ENCODE measurements at places on chromosomes 12 and 14.

- DNase-seq: no peak
Measured at GRCh38 chr12:79776111-79776510, 85.3 kb upstream of the PAWR start.

DNA sequence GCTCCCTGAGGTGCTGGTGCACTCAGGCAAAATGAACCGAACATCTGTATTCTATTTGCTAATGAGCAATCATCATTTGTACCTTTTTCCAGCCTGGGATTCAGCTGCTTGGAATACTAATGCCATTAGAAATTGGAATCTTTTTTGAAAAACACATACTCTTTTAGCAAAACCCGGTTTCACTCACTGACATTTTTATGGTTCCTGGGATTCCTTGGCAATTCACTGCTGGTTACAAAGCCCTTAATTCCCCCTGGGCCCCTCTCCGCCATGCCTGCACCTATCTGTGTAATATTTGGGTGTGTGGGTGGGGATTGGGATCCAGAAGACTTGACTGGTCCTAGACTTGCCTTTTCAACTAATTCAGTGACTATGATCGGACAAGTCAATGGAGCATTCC is 199.1 kb downstream of the FOXN3 start:
- DNase-seq: no peak

DNA sequence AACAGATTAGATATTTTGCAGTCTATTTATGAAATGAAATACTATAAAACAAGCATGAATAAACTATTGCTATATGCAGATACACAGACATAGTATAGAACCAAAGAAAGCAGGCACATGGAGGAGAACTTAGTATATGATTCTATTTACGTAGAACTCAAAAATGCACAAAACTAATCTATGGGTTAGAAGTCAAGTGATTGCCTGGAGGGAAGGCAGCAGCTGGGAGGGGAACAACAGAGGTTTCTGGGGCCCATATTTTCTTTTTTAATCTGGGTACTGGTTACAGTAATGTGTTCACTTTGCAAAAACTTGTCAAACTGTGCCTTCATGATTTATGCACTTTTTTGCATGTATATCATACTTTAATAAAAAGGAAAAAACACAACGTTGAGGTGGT is 202.0 kb downstream of the BCAT1 start:
- DNase-seq: no peak

GRCh38 chr14:50272498-50272897 is 39.5 kb downstream of the L2HGDH start:
- no peak for DNase-seq

DNA sequence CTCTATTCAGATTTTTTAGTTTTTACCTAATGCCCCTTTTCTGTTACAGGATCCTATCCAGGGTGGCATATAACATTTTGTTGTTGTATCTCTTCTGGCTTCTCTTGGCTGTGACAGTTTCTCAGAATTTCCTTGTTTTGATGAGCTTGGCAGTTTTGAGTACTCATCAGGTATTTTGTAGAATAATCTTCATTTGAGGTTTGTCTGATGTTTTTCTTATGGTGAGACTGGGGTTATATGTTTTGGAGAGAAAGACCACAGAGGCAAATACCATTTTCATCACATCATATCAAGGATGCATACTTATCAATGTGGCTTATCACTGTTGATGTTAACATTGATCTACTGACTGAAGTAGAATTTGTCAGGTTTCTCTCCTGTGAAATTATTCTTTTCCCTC is 14.0 kb upstream of the LYZ start:
- DNase-seq: no peak

GRCh38 chr14:101844219-101844618 is 82.7 kb downstream of the PPP2R5C start:
- DNase-seq: no peak

DNA sequence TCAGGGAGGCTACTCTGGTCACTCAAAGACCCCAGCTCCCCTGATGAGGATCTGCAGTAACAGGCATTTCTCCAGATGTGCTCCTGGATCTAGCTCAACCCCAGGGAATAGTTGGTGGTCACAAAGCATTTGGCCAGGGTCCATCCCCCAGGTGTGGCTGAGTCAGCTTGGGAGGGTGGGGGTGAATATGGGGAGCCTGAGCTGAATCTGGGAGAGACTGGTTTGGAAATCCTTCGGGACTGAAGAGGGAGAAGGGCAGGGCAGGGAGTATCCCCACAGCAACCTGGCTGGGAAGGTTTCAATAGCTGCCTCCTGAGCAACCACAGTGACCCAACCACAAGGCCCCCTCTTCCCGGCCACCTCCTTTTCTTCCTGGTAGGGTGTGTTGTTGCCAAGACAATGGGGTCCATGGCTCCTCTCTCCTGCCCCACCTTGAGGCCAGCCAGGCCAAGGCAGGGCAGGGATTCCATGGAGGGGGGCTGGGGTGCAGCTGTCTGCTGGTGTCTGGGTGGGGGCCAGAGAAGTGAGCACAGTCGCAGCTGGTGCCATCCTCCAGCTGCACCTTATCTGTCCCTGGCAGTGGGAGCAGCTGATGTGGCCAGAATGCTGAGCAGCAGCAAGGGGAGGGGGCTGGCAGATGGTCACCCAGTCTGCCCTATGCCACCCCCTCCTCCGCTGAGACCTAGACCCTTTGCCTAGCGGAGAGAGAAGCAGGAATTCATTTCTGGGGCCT is 5.5 kb downstream of the ASIC1 start:
- DNase-seq: peak; percentile 25

- no peak for DNase-seq
Measured at GRCh38 chr12:19198272-19198671, 68.7 kb downstream of the PLEKHA5 start.

- no peak for DNase-seq
Measured at GRCh38 chr14:103298620-103299019, 35.4 kb upstream of the EIF5 start.

DNA sequence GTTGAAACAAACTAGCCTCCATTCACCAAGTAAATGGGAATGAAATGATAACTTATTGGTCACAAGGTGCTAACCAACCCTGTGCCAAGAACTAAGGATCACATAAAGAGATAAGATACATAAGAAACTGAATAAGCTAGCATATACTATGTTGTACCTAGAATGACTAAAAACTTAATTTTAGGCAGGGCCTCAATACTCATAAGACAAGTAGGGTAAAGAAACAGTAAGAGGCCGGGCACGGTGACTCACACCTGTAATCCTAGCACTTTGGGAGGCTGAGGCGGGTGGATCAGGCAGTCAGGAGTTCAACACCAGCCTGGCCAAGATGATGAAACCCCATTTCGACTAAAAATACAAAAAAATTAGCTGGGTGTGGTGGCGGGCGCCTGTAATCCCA is 17.7 kb downstream of the GDF11 start:
- DNase-seq: no peak

DNA sequence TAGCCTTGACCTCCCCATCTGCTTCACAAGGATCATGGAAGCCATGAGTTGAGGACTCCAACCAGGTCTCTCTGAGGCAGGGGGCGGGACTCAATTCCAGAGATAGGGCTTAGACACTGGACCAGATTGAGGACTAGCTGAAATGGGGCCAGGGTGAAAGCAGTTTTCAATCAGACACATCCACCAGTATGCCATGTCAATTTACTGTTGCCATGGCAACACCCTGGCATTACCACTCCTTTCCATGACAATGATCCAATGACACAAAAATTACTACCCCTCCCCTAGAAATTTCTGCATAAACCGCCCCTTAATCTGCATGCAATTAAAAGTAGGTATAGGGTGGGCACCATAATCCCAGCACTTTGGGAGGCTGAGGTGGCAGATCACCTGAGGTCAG is 18.6 kb upstream of the DCAF5 start:
- no peak for DNase-seq

- no peak for DNase-seq
Measured at GRCh38 chr12:20513189-20513588, 144.9 kb downstream of the PDE3A start.

- DNase-seq: peak; percentile 49
Measured at GRCh38 chr14:100140452-100141078, 18.9 kb downstream of the DEGS2 start.

- no peak for DNase-seq
Measured at GRCh38 chr14:93061380-93062012, 54.2 kb downstream of the ITPK1 start.

DNA sequence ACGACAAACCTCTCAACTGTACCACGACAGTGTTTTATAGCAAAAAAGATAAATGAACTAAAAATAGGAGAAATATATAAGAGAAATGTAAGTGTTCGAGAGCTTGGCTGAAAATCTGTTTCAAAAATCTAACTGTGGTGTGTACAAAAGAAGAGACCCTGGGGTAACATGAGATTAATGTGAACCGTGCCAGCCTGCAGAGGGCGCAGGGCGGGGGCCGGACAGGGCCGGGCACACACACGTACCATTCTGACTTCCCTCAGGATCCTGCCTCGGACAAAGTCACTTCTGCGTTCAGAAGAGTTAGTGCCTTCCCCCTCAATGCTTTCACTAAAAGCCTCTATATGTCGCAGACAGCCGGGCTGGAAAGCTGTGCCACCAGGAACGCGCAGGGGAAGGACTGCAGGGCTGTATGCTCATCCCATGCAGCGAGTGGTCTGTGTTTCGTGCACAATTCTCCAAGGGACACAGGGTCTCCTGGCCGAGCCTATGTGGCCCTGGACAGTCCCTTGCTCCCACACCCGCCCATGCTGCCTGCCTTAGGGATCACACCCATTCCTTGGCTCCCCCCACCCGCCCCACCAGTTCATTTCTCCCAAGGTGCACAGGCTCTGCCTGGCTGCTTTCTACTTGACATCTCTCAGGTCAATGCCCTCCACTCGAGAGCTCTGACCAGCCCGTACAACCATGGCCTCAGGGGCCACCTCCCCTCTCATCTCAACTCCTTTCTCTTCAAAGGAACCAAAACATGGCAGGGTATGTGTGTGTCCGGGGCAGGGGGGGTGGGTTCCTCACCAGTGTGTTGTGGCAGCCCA is 8.5 kb downstream of the CDCA4 start:
- no peak for DNase-seq

DNA sequence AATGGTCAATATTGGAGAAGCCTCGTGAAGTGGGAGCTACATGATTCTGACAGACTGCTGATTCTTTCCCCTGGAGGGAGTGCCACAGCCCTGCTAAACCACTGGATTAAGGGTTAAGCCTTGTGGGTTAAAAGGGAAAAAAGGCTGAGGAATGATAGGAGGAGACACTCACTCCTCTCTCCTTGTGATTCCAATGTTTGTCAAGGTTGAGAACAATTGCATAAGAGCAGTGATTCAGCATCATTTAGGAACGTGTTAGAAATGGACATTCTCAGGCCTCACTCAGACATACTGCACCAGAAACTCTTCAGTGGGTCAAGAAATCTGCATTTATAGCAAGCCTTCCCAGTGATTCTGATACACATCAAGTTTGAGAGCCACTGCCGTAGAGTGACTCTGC is 87.8 kb upstream of the GZMB start:
- no peak for DNase-seq

GRCh38 chr14:93956514-93957332 is 19.6 kb downstream of the ASB2 start:
- DNase-seq: no peak

GRCh38 chr12:13588574-13588973 is 392.0 kb downstream of the EMP1 start:
- DNase-seq: no peak

DNA sequence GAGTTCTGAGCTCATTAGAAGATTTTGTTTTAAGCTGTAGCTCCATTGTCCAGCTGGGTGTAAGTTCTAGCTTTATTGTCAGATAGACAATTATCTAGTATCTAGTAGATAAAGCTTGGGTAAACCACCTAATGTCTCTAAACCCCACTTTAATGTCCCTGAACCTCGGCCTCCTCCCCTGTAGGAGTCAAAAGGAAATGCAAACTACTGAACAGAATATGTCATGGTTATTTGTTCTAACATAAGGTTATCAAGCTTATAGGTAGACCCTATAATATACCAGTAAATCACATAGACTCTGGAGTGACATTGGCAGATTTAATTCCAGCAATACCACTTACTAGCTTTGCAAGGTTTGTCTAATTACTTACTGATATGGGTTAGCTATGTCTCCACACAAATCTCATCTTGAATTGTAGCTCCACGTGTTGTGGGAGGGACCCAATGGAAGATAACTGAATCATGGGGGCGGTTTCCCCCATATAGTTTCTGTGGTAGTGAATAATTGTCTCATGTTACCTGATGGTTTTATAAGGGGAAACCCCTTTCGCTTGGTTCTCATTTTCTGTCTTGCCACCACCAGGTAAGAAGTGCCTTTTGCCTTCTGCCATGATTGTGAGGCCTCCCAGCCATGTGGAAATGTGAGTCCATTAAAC is 29.4 kb downstream of the BCAT1 start:
- DNase-seq: no peak

- no peak for DNase-seq
Measured at GRCh38 chr14:95522116-95522515, 5.7 kb upstream of the SYNE3 start.

- no peak for DNase-seq
Measured at GRCh38 chr12:124578445-124578844, 11.0 kb upstream of the NCOR2 start.

GRCh38 chr12:67594888-67595287 is 53.7 kb upstream of the DYRK2 start:
- DNase-seq: no peak

DNA sequence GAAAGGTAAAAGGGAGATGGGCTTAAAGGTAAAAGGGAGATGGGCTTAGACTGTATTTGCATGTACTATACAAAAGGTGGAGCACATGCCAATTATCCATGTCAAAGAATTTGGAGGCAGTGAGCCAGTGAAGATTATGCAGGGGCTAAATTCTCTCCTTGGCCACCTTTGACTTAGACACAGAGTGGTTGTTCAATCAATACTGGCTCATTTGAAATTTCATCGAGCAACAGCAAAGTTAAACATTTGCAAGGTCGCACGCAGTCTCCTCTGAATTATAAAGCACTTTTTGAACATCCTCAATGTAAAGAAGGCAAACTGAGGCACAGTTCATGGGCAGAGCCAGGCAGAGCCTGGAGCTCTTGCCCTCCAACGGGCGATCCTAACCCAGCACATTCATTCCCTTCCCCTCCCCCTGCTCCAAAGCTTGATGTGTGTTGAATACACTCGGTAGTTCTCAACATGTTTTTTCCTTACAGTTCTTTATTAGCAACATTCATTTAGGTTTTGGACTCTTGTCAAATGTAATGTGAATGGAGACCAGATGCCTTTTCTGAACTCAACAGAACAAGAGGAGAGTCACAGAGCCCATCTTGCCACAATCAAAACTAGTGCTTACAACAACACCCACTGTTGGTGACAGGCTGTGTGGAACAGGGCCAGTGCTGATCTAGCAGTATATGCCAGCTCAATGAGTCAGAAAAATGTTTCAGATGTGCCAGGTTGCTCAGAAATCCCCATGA is 169.7 kb upstream of the G2E3 start:
- no peak for DNase-seq
